Spleen (tissue), 13 donors: ENCODE measurements at places on chromosomes 2 and 18.

GRCh38 chr2:72117718-72118117, 29.9 kb downstream of the CYP26B1 start:
- no peak for DNase-seq

GRCh38 chr2:152467677-152468410, 132.9 kb downstream of the FMNL2 start:
- DNase-seq, result no peak

GRCh38 chr2:166932032-166932431, 43.8 kb downstream of the XIRP2 start:
- DNase-seq, result no peak

- no peak for DNase-seq
Observed at GRCh38 chr2:191321861-191322662, 76.9 kb downstream of the MYO1B start.

DNA sequence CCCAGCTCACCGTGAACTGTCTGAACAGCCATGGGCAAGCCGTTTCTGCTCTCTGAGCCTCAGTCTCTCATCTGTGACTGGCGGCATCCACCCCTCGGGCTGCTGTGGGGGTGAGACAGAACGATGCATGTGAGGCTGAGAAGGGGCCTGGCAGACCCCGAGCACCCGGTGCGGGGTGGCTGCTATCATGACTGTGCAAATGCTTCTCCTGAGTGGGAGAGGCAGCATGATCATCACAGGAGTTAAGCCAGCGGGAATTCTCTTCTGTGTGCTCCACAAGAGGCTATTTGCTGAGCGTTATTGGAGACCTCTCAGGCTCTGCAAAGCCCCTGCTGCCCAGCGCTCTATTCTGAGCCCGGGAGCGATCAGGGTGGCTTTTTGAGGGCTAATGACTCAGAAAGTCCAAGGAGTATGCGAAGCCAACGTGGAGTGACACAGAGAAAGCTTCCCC, 45.8 kb upstream of the ID2 start:
- DNase-seq, result peak; percentile 54

- DNase-seq, result no peak
Observed at GRCh38 chr18:77376043-77376732, 126.5 kb downstream of the GALR1 start.

- DNase-seq, result no peak
Observed at GRCh38 chr2:239433777-239434403, 33.1 kb upstream of the HDAC4 start.

DNA sequence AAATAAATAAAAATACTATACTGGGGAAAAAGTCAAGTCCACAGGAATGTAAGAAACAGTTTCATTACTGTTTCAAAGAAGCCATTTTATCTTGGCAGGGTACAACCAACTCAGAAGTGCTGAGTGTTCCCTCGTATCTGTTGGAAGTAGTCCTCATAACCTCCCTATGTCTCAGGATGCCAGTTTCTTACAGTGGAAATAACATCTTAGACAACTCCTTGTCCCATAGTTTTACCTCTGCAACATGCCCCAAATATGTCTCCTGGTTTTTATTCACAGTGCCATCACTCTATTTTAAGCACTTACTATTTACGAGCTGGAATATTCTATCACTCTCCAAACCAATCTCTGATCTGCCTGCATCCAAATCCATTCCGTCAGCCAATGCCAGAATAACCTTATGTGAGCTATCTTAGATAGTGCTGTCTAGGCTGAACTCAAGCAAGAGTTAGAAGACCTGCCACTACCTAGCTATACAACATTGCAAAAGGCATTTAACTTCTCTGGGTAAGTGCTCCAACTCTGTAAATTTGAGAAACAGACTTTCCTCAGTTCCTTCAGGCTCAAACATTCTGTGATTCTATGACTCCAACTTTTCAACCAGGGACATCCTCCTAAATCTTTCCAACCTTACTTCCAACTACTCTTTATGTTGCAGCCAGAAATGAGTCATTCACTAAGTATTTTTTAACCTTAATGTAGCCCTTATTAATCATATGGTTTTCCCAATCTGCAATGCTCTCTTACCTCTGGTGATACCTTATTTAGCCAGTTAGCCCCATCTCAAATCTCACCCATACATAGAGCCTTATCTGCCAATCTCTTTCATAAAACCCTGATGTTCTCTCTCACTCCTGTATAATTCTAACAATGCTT, 66.7 kb downstream of the RTN4 start:
- no peak for DNase-seq

DNA sequence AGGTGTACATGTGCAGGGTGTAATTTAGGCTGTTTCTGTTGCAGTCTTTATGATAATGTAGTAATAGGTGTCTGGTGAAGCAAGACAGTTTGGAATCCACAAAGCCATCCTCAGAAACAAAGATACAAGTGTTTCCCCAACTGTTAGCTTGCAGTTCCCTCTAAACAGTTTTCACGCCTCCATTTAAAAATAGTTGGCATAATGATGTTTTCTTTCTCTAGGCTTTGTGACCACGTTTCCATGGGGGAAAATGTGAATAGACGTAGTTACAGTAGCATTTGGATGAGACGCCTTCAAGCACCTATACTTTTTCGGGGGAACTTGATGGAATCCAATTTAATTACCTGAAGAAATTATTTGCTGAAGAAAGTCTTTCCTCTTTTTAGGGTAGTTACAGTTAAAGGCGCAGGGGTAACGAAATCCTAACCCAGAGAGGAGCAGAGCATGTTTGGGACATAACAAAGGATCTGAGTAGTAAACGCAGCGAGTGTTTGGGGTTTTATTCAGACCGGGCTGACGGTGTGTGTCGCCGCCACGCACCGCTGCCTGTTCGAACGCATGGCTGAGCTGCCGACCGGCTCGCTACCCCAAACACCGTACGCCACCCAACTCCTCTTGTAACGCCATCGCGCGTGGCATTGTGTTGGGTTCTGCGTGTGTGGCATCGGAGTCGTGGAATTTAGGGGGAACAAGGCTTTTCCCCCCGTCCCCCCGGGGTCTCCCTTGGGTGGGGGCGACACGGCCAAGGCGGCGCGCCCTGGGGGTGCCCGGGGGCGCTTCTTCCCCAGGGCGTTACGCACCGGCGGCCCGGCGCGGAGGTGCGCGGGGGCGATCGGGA, 681 bp upstream of the NRP2 start:
- DNase-seq, result no peak

GRCh38 chr2:130328710-130329109, 14.0 kb upstream of the IMP4 start:
- no peak for DNase-seq

DNA sequence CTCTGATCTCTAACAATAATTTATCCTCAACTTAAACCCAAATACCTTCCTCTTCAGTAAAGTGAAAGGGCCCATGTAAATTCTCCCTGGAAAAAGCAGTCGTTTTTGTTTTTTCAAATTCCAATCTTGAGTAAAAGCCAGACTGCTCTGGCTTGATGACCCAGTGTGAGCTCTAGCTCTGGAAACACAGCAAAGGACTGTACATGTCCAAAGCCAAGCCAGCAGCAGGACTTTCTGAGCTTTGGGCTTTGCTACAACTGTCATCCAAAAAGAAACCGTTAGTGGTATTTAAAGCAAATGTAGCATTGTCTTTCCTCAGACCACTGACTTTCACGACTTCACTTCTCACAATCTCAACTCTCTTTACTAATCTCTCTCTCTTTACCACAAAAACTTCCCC, 25.4 kb downstream of the SH3YL1 start:
- no peak for DNase-seq
